ENCODE measurements at places on chromosomes 7 and 10.

DNA sequence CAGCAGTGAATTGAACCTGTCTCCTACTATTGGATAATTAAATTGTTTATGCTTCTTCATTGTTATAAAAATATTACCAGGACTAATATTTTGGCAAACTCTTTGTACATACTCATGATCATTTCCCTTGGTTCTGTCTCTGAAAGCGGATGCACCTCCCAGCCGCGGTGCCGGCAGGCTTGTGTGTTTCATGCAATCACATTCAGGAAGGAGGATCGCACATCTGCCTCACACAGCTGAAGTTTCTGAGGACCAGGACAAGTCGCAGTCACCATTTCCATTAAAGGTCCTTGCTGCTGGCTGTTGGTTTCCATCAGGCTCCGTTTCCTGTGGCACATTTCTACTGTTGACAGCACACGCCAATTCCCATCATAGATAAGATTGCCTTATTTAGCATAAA, 117.8 kb upstream of the SHH start:
- no peak for DNase-seq

GRCh38 chr7:115068220-115068619, 146.3 kb downstream of the MDFIC start:
- DNase-seq: no peak

GRCh38 chr7:22427855-22428254, 70.9 kb upstream of the RAPGEF5 start:
- DNase-seq: no peak

DNA sequence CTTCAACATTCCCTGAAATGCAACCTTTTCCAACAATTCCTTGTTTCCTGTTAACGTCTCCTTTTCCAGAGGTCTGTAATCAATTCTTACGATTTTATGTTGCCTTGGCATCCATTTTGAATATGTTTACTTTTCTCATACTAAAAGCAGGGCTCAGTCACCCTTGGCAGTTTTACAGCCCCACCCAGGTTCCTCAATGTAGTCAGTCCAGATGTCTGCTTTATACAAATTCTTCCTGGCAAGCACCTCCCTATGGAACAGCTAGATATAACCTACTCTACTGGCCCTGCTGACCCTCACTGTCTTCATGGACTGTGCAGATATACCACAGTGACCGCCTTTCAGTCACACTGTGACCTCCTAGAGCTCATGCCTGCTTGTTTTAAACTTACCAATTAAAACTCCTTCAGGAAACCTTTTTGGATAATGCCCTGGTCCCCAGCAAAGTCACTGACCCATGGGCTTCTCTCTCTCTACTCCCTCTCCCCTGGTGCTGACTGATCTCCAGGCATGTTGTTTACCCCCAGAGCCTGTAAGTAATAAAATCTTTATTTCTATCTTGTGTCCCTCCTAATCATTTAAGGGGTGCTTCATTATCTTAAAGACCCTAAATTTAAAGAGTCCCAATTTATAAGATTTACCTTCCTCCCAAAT, 147.1 kb upstream of the STEAP1 start:
- DNase-seq: no peak

- no peak for DNase-seq
Observed at GRCh38 chr7:118327174-118327573, 102.7 kb downstream of the ANKRD7 start.

GRCh38 chr7:26329520-26330255, 38.0 kb downstream of the SNX10 start:
- no peak for DNase-seq

GRCh38 chr7:120280743-120281142, 7.8 kb downstream of the KCND2 start:
- no peak for DNase-seq

- no peak for DNase-seq
Observed at GRCh38 chr7:3154881-3155494, 111.3 kb upstream of the CARD11 start.

DNA sequence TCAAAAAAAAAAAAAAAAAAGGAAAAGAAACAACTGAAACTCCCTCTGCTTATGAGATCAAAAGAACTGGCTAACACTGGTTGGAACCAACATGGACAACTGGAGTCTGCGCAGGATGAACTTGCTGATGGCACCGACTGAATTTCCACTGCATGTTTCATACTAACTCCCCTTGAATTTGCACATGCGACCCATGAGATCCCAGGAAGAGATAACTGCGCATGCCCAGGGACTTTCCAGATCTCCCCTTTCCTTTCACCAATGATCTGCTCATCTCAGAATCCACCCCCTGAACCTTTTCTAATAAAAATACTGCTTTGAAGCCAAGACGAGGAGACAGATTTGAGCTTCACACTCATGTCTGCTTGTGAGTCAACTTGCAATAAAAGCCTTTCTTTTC, 20.7 kb downstream of the LBX1 start:
- no peak for DNase-seq

DNA sequence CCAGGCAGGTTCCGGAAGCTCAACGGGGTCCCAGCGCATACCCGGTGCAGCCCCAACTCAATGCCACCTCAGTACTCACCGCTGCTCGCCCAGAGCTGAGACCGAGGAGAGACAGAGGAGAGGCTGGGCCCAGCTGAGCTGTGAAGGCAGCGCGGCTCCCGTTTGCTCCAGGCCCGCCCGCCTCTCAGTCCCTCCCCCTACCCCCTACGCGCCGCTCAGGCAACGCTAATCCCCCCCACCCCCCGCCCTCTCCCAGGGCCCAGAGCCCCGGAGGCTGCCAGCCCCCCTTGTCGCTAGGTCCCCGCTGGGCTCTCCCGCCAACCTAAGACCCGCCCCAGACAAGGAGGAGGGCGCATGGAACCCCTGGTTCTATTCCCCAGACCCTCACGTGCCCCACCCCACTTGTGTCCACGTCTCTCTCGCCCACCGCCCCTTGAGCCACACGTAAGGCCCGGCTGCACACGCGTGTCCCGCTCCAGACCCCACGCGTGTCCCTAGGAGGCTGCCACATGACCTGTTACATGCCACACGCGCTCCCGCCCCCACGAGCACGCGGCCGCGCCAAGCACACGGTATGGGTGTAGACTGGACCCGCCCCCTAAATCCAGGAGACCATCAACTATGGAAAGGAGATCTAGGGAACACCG, at the start of gene PSD:
Gene PSD (minus strand): TSS at position 164 of the 647 bp plus-strand sequence. CDS start 1,747 bp downstream, outside the sequence.
- no peak for DNase-seq

DNA sequence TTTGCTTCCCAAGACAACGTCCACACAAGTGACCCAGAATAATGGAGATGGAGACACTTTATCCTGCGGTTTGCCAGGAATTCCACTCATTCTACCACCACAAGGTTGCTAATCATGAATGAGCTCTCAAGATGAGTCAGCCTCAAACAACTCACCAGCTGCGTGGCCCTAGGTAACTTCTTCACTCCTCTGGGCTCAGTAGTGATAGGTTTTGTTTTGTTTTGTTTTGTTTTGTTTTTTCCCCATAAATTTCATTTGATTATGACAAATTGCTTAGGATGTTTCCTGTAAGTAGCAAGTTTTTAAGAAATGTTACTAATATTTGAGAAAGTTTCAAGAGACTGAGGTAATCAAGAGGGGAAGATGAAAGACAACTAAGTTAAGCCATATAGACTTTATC, 286.8 kb downstream of the PARD3 start:
- no peak for DNase-seq

DNA sequence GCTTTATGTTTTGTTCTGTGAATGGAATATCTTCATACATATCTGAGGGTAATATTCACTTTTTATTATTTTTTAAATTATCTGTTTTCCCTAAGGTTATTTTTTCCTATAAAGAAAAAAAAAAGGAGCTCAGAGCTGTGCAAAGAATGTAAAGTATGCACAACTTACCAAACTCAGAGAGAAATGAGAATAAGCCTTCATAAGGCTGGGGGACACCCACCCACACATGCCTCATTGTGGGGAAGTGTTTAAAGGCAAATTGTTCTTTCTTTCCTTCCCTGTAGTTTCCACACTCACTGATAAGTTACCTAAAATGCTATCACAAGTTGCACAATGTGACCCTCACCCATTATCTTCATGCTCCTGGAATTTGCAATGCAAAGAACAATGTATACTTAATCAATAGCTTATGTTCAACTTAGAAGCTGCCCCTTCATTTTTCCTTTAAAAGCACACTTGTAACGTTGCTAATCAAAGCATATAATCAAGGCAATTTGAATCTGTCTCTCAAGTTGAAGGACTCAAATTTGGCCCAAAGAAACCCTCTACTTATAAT, 108.1 kb downstream of the GNAT3 start:
- no peak for DNase-seq

All from T-helper 22 cell (primary cell).